ENCODE measurements at places on chromosomes 11 and 22.
A peak's percentile ranks its signal among the peaks of the same experiment; 100 is the strongest.

DNA sequence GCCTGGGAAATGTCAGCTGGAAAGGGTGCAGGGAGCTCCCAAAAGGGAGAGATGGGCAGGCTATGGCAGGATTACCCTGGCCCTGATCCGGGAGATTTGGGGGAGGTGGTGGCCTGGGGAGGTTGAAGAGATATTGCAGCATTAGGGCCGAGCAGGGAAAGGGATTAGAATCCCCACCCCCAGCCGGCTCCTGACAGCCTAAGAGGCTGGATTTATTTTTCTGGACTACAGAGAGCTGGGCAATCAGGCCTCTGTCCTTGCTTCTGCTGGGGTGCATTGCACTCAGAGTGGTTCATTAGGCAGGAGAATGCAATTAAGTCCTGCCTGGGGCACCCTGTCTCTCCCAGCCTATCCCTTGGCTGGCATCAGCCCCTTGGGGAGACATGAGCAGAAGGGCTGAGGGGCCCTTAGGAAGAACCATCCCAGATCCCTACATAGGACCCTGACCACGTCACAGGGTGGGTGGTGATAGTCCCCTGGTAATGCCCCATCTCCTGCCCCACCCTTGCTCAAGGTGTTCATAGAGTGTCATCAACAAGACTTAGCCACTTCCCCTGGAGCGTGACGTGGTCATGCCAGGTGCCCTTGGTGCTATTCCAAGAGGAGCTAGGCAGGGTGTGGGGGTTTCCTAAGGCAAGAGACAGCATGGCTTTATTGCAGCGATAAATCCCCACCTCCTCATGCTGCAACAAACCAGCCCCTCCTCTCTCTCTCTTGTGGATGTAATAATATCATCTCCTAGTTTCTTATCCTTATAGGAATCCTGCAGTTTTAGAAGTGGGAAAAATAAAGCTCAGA, 38.4 kb upstream of the KLHL35 start:
- DNase-seq: no peak

DNA sequence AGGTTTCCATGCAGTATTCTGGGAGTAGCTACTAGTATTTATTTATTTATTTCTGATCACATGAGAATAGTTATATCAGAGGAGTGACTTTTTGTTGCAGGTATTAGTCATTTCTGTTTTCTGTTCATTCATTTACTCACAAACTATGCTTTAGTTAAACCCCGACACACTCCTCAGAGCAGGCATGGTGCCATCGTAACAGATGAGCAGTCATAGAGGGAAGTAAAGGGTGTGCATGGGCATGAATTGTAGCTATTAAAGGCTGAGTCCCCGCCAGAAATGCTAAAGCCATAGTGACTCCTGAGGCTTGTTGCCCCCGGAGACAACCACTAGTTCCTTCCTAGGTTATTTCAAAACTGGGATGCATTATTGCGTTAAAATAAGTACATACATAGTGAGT, 10.6 kb downstream of the JHY start:
- DNase-seq: no peak

DNA sequence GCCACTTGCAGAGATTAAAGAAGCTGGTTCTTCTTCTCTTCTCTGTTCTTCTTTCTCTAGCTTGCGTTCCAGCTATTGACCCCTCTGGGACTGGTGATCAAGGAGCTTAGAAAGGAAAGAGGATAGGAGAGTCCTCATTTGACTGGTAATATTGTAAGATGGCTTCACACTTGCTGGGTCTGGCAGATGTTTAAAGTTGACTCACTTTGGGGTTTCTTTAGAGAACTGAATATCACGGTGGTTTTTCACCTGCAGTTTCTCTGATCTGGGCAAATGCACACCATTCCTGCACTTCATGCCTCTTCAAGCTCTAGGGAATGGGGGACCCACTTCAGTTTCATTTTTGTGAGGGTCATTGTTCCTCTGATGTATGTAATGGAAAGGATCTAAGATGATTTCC, 41.8 kb upstream of the DEUP1 start:
- no peak for DNase-seq

DNA sequence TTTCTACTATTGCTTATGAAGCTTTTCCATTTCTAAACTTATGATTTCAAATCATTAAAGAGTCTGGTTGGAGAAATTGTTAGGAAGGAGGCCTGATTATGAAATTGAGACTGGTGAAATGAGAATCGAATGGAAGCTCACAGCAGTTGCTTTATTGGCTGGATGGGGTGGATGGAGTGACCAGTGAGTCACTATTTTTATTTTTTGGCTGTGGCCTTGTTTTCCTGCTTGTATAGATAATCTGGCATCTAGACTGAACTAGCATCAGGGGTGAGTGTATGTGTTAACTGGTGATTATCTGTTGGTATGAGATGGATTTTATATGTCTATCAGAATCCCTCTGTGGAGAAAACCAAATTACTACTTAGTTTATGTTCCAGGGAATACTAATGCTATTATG, 36.2 kb downstream of the UVRAG start:
- DNase-seq: no peak

DNA sequence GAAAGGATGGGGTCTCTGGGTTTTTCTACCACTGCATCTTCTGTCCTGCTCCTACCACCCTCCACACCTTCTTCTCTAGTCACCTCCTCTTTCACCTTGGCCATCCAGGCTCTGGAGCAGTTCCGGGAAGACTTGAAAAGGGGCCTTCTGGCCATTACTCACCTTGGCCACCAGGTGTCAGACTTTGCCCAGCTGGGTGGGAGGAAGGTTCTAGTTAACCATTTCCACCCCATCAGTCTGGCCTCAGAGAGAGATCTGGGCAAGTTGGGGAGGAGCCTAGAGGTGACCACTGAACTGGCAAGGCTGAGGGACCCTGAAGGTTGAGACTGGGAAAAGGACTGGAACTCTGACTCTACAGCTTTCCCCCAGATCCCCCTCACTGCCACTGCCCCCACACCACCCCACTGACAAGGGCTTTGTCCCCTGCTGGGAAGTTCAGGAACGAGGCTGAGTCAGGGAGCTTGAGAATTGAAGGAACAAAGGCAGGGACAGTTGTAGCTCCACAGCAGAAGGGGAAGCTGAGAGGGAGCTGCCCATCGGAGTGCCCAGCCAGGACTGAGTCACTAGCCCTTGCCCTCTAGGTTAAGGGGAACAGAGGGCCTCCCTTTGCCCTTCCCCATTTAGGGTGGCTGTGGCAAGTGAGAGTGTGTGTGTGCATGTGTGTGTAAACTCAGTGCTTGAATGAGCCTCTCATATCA, 3.7 kb upstream of the POLD4 start:
- DNase-seq: peak; percentile 53

- DNase-seq: no peak
These were observed 4.2 kb downstream of the MYRF start for GRCh38 chr11:61756452-61757212.

DNA sequence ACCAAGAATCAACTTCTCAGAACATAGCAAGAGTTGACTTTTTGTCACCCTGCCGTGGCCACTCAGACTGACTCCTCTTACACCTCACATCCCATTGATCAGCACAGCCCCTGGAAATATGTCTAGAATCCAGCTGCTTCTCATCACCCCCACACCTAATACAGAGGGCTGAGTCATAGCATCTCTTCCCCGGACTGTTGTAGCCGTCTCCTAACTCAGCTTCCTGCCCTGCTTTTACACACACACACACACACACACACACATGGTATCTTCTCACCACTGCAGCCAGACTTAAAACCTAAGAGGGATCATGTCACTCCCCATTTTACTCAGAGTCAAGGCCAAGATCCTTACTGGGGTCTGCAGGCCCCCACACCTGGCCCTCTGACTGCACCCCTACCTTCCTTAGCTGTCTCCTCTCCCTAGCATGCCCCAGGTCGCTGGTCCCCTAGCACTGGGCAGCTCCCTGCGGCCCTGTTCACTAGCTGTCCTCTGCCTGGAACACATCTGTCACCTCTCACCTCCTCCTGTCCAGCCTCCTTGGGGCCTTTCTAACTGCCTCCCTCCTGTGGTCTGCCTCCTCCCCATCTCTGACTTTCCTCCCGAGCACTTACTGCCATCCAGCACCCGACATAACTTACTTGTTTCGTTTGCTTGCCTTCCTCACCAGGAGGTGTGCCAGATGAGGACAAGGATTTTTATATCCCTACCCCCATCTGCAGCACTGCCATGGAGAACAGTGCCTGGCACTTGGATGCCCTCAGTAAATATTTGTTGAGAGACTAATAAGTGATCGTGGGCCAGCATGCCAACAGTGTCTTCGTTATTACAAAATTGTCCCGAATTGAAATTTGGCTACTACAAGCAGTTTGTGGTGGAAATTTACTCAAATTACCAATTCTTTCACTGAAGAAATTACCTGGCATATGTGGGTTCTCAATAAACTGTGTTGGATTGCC, 61.9 kb downstream of the BMAL1 start:
- DNase-seq: no peak

DNA sequence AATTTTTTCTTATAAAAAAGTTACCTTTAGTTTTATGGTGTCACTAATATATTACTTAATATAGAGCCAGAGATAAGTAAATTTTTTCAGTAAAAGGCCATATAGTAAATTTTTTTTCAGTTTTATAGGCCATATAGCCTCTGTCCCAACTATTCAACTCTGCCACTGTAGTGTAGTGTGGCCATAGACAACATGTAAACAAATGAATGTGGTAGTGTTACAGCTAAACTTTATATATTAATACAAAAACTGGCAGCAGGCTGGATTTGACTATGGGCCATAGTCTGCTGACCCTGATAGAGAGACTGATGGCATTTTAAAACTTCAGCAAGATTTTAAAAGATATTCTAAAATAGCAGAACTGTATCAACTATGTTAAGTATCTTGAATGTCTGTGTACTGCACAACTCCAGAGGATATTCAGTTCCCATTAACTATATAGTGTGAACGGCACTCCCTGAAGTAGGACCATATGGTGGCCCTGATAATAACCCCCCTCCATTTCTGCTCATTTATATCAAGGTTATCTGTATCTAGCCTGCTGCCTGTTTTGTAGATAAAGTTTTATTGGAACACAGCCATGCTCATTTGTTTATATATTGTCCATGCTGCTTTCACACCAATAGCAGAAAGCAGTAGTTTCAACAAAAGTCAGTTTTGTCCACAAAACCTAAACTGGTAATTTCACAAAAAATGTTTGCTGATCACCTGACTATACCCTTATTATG, 71.6 kb downstream of the PRMT3 start:
- DNase-seq: no peak

DNA sequence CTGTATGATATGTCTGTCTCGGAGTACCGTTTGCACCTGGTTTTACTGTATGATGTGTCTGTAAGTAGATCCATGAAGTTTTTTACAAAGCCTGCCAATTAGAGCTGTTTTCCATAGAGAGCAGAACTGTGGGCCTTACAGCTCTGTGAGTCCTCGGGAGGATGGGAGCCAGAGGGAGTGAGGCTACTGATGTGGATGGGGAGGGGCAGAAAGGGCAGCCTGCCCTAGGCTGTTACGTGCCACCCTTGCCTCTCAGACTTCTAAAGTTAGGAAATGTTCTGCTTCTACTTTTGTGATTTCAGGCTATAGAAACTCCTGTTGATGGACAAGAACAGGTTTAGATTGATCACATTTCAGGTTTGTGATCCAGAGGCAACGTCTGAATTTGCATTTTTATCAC, 105.2 kb downstream of the PPP6R3 start:
- no peak for DNase-seq

DNA sequence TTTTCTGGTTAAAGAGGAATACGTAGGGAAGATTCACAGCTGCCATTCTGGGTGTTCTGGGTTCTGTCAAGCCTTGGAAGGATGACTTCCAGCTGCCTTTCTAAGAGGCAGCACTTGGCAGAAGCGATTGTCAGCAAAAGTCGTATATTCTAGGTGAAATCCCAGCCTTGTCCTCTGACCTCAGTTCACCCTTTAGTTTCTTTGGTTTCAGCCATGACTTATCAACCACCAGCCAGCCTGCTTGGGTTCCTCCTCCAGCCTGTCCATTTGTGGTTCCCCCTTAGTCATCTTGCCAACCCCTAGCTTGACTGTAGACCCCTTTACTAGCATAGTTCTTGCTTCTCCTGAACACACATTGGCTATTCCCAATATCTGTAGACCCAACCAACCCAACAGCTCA, 102.3 kb upstream of the CD44 start:
- no peak for DNase-seq

- no peak for DNase-seq
These were observed 358.9 kb downstream of the CADM1 start for GRCh38 chr11:115145324-115145723.

- no peak for DNase-seq
These were observed 7.4 kb downstream of the MOB2 start for GRCh38 chr11:1479006-1479677.

GRCh38 chr11:34560511-34560910, 46.9 kb upstream of the ELF5 start:
- DNase-seq: no peak

- no peak for DNase-seq
These were observed 12.9 kb upstream of the WT1 start for GRCh38 chr11:32448232-32448631.

Measured in stimulated activated CD4-positive, alpha-beta T cell treated with anti-CD3 and anti-CD28 coated beads, Interleukin-12 subunit alpha, Interleukin-12 subunit beta, amount 100 ng/mL, for 48 hours (primary cell).